ENCODE measurements at places on chromosomes 2 and 18.

DNA sequence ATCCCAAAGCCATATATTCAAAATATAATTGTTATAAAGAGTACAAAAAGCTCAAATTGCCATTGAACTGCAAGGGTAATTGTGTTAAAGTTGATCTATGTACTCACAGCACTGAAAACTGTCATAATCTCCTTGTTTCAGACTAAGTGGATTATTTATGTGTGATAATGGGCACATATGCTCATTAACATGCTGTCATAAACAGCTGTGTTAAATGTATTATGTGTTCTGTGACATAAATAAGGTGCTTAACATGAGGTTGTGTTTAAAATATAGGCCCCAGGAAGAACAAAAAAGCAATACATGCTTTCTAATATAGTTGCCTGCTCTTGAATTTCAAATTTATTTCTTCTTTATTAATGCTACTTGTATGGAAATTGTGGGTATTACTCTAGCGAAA is 409.5 kb downstream of the DCC start:
- no peak for DNase-seq

DNA sequence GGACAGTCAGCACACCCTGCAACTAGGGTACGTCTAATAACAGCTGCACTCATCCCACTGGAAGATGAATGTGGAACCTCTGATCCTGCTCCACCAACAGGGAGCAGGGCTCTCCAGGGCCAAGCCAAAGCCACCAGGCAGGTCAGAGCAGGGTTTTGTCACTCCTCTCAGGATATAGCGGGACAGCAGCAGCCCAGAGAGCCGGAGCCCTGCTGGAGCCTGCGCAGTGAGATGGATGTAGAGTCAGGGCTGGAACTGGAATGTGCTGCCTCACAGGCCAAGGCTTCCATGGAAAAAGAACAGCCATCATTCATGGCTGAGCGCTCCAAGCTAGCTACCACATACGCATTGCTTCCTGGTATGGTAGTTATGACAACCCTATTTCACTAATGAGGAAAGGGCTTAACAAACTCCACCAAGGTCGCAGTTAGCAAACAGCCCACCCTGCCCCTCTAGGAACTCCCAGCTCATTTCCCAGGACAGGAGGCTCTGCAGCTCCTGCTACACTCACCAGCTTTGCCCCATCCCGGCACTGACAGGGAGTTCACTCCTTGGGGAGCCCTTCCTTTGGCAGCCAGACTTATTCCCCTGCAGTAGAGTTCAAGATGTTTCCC is 85.2 kb downstream of the HS1BP3 start:
- peak; percentile 81 for DNase-seq

DNA sequence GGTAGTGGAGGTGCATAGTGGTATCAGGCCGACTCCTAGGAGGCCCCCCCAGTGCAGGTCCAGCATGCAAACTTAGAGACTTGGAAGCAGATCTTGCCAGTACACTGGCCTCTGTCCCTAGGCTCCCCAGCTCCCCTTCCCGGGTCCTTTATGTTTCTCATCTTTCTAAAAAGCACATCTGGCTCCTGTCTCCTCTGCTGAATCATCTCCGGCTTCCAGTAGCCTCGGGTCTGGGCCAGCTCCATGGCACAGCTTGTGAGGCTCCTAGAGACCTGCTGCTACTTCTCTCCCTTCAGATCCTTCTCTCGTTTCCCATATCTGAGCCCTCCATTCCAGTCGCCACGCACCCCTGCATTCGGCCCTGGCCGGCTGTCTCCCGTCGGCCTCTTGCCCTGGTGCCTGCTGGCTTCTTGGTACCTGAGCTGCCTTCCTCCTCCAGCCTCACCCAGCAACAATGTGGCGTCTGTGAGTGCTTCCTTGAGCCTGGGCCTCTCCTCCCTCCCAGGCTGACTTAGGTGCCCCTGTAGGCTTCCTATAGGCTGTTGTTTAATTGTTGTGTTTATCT is 6.6 kb downstream of the TRAF3IP1 start:
- no peak for DNase-seq

DNA sequence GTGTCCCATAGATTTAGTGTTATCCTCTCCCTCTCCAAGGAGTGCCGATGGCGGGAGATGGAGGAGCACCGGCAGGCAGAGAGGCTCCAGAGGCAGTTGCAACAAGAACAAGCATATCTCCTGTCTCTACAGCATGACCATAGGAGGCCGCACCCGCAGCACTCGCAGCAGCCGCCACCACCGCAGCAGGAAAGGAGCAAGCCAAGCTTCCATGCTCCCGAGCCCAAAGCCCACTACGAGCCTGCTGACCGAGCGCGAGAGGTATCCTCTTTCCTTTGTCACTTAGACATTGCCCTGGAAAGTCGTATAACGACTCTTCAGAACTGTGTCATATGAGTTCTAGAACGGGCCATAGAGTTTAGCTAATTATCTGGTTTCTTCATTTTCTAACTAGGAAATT is 132.2 kb upstream of the IL1R2 start:
- no peak for DNase-seq

DNA sequence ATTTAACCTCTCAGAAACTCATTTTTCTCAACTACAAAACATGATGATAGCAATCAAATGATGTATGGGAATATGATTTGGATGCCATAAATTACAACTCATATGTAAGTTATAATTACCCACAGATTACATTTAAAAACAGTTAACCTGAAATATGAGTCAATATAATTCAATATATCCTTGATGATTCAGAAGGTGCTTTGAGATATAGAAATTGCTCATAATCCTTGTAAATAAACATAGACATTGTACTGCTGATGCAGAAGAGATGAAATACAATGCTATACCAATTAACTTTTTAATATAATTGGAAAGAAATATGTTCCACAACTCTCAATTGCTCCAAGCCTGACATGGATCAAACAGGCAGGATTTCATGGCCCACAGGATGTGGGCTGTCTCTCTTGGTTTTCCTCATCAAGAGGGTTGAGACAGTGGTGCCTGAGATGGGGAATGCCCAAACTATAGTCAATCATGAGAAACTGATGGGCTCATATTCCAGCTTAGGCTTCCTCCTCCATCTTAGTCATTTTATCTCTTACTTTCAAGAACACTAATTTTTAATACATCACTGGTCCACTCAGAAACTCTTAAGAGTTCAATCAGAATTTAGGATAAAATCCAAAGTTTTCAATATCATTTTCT is 49.4 kb downstream of the NCKAP5 start:
- DNase-seq, result no peak

- no peak for DNase-seq
Observed at GRCh38 chr2:120785228-120785966, 49.7 kb downstream of the GLI2 start.

Measured in muscle of leg (tissue), 16 donors.